ENCODE measurements at places on chromosomes 13 and 19.

GRCh38 chr13:31965361-31966066 is 66.1 kb upstream of the FRY start:
- DNase-seq = peak; percentile 9

- DNase-seq = no peak
These were observed 3.2 kb downstream of the CEACAM5 start for GRCh38 chr19:41711376-41712261.

- no peak for DNase-seq
These were observed 459.8 kb downstream of the FGF14 start for GRCh38 chr13:101942038-101942437.

DNA sequence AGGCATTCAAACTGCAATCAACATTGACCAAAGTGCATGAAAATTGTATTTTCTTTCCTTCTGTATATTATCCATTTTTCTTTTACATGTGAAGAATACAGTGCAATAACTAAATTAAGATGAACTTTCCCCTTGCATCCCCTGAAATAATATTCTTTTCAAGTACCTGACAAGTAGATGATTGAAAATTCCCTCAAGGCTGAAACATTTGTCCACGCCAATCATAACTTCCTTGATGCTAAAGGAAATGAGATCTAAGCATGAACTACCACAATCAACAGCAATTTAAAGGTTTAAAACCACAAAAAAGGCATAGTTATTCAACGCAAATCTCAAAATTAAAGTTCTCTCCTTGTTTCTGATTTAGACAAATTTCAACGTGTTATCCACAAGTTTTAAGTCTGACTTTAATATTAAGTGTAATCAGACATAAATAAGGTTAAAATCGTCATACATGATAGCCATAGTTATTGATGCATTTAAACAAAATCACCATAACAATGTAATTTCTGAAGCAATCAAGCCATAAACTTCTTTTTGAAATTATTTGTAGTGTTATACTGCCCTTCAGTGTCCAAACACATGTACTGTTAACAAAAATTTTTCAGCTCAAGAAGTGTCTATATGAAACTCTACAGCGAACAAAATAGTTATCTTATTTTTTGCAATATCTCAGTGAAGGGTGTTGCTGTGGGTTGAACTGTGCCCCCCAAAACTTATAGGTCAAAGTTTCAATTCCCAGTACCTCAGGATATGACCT is 169.5 kb downstream of the DCLK1 start:
- DNase-seq = no peak

DNA sequence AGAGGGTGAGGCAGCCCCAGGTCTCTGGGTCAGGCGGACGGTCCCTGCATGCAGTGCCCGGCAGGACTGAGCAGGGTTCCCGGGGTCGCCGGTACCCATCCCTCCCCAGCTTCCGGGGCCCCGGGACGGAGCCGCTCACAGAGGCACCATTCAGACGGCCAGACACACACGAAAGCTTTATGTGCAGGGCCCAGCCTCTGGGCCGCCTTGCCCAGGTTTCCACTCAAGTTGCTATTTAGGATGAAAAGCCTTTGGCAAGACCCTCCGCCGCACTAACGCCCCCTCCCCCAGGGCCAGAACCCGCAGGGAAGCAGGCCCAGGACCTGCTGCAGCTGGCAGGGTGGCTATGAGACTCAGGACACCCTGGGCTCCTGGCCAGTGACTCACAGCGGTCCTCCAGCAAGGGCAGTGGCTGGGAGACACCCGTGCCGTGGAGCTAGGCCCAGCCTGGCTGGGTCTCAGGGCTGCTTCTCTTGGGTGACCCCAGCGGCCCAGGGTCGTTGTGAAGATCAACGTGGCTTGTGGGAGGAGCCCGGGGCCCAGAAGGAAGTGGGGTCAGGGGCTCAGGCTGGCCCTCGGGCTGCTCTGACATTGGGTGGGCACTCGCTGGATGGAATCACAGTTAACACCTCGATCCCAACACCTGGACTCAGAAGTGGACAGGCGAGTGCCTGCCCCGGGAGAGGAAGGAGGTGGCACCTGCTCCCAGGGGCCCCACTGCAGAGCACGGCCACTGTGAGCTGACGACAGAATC is 4.8 kb downstream of the C19orf25 start:
- no peak for DNase-seq

- DNase-seq = no peak
These were observed 4.2 kb upstream of the ZSCAN4 start for GRCh38 chr19:57664269-57665127.

DNA sequence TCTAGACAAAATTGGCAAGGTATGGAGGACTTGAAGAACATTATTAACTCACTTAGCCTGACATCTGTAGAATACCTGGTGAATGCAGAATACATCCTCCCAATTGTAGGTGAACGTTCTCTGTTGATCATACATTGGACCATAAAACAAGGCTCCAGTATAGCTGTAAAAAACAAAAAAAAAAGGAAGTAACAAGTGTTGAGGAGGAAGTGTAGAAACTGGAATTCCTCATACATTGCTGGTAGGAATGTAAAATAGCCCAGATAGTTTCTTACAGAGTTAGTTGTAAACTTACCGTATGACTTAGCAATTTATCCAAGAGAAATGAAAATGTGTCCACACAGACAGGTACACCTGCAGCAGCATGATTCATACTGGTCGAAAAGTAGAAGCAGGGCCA is 44.8 kb downstream of the TSSK6 start:
- DNase-seq = no peak

DNA sequence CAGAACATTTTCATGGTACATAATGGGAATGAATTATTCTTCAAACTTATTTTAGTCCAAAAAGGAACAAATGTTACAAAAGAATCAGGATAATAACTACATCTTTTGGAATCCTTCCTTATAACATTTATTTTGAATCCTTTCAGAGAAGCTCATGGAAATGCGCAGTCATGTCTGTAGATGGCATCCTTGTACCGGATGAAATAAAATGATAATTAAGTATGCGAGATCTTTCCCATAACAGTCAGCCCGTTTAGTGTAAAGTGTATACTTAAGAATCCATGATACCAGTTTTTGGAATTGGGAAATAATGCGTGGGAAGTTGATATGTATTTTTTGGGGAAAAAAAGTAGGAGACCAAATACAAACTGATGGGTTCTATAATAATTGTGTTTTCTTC is 418.8 kb downstream of the GPC5 start:
- no peak for DNase-seq

DNA sequence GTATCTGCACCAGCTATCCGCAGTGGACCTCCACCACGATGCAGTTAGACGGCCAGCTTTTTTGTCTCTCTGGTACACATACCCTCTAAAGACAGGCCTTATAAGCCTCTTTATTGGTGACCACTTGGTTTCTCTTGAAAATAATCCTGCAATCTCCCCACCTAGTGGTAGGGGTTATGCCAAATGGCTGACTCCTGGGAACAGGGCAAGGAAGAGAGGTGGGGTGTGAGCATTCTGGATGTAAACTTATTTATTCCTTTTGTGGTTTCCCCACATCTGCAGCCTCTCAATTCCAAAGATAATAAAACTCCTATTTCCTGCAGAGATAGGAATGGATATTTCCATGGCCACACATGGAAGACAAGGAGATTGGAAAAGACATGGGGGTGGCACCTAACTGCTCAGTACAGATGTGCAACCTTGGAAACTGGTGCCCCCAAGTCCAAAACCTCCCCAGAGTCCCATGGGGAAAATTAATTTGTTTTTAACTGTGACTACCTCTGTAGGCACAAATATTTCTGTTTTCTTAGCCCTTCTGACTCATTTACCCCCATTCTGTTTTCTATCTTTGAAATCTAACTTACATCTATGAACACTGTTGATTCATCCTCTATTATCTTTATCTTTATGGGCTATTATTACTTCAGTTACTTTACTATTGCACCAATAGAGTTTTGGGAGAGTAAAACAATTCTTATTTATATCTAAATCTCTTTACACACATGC is 112.7 kb upstream of the TSHZ3 start:
- no peak for DNase-seq

GRCh38 chr13:26382366-26382765 is 128.4 kb downstream of the CDK8 start:
- no peak for DNase-seq

GRCh38 chr19:19461671-19462622 is 53.4 kb downstream of the TSSK6 start:
- DNase-seq = no peak

DNA sequence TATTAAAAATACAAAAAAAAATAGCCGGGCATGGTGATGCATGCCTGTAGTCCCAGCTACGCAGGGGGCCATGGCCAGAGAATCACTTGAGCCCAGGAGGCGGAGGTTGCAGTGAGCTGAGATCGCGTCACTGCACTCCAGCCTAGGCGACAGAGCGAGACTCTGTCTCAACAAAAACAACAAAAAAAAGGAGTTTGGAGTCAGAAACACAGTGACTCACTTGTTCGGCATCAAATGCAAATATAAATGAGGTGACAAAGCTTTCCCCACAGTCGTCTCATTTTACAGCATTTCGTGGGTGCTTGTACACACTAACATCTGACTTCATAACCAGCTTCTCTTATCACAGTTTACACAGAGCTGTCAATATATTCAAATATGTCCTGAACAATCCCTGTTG is 11.0 kb downstream of the ZNF665 start:
- DNase-seq = no peak

DNA sequence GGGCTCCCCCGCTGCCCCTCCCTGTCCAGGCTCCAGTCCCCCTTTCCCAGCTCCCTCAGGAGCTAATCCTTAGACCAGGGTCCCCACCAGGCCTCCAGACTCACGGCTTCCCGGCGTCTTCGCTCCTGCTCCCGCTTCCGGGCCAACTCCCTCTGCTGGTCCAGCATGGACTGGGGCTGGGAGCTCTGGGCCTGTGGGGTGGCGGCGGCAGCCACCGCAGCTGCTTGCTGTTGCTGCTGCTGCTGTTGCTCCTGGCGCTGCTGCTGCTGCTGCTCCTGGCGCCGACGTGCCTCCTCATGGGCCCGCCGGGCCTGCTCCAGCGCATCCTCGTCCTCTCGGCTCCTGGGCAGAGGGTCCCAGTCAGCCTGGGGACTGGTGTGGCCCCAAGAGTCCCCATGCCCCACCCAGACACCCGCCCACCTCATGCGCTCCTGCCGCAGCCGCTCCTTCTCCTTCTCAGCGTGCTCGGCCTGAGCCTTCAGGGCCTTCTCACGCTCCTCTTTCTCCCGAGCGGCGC is 6.4 kb upstream of the EPHX3 start:
- DNase-seq = no peak

GRCh38 chr13:101346942-101347728 is 69.2 kb downstream of the NALCN start:
- DNase-seq = no peak

DNA sequence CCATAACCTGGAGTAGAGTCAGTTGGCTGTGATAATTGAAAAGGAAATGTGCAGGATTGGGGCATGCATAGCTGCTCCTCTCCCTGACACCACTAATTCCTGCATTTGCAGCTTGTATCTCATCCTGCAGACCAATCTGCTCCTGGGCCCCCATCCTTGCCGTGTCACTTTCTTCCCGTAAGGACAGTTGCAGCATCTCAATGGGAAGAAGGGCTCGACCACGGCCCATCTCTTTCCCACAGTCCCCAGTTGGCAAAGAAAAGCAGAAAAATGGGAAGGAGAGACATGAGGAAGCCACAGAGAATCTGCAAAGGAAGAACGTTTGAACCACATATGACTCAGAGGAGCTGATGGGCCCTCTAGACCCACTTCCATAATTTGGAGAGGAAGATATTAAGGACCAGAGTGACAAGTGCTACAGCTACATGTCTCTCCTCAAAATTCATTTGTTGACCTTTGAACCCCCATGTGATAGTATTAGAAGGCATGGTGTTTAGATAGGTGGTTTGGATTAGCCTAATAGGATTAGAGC is 1.8 kb upstream of the SIGLEC12 start:
- DNase-seq = peak; percentile 76

DNA sequence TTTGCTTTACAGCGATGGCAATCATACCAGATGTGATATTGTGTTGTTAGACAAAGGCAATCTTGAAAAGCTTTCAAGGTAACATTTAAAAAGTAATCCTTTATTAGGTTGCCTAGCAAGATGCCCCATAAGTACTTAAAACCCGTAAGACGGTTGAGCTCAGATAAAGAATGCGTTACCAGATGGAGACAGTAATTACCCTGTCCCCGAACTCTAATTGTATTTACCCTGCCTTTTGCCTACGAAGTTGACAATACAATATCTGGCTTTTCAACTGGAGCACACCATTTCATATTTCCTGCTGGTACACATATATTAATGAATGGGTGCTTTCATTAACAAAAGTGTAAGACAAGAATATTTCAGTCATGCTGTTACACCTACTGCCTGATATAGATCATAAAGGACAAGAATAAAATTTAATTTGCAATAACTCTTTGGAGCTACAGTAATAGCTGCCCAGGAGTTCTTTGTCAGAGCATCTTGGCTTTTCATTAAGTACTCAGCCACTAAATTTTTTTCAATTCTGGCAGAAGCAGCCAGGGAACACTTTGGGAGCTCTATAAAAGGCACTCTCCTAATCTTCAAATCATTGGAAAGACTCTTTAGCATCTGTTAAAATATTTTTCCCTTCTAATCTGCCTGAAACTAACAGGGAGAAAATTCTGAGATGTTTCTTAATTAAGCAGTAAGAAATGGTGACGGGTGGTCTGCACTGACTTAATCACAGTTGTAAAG is 63.8 kb downstream of the DCT start:
- DNase-seq = no peak

DNA sequence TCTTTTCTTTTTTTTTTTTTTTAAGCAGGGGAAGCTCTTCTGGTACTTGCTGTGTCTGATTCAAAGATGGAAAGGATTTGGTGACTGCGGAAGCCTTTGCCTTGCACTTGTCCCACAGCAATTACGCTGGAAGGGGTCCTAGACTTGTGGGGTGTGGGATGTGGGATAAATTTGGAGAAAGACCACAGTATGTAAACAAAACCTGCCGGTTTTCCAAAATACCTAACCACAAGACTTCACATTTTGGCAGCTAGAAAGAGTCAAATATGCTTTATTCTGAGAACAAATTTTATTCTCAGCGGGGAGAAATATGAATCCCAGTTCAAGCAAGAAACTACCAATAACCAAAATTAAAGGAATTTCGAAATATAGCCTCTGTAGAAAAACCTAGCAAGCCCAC is 176.5 kb downstream of the SPRY2 start:
- no peak for DNase-seq

DNA sequence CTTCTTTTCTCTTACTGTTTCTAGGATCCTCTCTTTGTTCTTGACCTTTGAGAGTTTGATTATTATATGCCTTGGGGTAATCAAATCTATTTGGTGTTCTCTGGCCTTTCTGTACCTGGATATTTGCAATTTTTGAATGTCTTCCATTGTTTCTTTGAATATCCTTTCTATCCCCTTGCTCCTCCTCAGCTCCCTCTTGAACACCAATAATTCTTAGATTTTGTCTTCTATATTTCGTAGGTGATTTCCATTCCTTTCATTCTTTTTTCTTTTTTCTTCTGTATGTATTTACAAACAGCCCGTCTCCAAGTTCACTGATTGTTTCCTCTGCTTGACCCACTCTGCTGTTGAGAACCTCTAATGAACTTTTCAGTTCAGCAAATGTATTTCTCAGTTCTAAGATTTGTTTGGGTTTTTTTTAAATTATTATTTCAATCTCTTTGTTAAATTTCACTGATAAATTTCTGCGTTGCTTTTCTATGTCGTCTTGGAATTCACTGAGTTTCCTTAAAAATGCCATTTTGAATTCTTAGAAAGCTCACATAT is 2.7 kb upstream of the CALM3 start:
- DNase-seq = no peak

- no peak for DNase-seq
These were observed 10.4 kb upstream of the KLK14 start for GRCh38 chr19:51093101-51093500.

- no peak for DNase-seq
These were observed 1.3 kb upstream of the PTBP1 start for GRCh38 chr19:795691-796581.

- DNase-seq = no peak
These were observed 253.6 kb downstream of the ATP8A2 start for GRCh38 chr13:25625414-25625813.

Measured in inflammatory macrophage (primary cell).